CD4-positive, alpha-beta T cell treated with Interleukin-4 for 1 hour (primary cell): ENCODE measurements at places on chromosomes 7 and 10.

DNA sequence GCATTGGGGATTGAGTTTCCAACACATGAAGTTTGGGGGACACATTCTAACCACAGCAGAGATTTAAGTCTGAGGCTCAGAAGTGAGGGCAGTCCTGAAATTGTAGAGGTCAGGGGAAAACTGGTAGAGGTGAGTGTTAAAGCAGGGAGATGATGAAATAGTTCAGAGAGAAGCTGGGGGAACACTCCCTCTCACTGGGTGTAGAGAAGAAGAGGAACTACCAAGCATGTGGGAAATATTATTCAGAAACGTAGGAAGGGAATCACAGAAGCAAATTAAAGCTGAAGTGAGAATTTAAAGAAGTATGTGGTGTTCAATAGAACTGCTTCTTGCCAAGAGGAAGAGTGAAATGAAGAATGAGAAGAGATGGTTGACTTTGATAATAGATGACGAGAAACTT lies 121.5 kb upstream of the FAM3C start:
- no peak for DNase-seq

DNA sequence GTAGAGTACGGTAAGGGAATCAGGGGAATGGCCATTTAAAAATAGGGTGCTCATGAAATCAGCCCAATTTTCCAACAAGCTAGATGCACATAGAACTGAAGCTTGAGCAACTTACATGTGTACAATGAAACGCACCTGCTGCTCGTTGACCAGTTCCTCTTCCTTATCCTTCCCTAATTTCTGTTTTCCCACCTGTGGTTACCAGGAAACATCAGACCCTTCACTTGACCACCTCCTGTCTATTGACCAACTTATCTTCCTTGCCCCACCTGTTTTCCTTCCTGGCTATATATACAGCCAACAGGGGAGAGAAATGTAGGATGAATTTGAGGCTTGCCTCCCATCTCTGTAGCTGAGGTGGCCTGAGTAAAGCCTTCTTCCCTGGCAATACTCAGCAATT lies 37.8 kb upstream of the RAPGEF5 start:
- no peak for DNase-seq

DNA sequence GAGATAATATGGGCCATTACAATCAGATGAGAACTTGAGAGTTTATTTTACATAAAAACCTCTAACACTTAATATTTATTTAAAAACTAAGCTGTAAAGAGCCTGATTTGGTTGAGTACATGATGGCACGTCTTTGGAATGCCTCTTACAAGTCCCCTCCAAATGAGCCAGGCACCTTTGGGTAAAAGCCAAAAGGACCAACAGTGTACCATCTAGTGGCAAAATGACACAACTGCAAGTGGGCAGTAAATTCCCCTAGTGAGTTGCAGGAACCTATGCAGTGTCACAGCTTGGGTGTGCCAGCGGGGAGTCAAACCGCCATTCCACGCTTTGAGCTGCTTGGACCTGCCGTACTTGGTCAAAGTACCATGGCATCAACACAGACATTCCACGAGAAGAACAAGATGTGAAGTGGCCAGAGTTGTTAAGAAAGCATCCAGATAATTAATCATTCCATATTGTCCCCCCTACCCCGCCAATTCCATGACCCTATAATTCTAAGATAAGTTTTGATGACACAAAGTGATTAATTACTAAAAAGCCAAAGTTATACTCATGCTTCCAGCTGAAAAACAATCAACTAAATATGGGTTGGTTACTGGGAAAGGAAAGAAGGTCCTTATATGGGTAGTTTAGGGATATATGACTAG lies 115.2 kb downstream of the SORBS1 start:
- peak; percentile 36 for DNase-seq

DNA sequence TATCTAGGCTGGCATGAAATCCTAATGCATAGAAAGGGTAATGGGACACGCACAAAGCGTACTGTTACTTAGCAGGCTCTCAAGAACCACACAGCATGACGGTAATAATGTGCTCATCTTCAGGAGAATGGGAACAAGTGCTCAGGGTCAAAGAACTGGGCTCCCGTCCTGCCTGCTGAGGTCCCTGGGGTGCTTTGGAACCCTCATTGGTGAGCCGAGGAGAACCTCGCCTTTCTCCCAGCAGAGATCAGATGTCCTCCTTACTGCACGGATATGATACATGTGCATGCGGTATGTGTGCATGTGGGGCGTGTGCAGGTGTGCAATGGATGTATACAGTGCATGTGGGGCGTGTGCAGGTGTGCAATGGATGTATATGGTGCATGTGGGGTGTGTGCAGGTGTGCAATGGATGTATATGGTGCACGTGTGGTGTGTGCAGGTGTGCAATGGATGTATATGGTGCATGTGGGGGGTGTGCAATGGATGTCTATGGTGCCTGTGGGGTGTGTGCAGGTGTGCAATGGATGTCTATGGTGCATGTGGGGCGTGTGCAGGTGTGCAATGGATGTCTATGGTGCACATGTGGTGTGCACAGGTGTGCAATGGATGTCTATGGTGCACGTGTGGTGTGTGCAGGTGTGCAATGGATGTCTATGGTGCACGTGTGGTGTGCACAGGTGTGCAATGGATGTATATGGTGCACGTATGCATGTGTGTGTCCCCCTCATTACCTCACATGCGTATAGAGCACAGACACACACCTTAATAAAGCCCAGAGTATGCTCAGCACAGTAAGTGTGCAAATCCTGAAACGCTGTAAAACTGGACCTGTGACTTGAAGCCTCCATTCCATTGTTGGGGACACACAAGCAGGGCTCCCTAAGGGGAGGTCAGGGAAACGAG lies 336.3 kb downstream of the PTPRN2 start:
- DNase-seq = no peak

GRCh38 chr7:26081638-26082037 lies 70.4 kb upstream of the NFE2L3 start:
- no peak for DNase-seq

GRCh38 chr7:134766779-134767519 lies 12.5 kb upstream of the CALD1 start:
- DNase-seq = no peak

GRCh38 chr10:43942096-43942850 lies 293.6 kb upstream of the ZNF32 start:
- DNase-seq = no peak

- no peak for DNase-seq
Observed at GRCh38 chr10:121503587-121504051, 94.6 kb downstream of the FGFR2 start.

GRCh38 chr7:47482013-47482875 lies 99.7 kb downstream of the TNS3 start:
- peak; percentile 45 for DNase-seq

DNA sequence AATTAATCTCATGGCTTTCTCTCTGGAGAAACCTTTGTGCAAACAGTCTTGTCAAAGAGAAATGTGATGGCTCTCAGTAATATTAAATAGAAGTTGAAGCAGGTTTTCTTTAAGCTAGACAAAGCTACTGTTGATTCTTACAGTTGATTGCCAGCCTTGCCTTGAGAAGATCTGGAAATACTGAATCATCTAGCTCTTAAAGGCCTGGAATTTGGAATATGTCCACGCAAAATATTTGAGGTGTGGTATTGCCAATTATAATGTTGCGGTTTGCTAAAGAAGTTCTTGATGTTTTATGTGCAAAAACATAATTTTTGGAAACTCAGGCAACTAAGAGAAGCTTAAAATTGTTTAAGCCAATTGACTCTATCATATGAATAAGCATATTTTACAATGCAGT lies 371.9 kb downstream of the PHF14 start:
- no peak for DNase-seq

GRCh38 chr7:76064208-76064970 lies 16.5 kb downstream of the MDH2 start:
- DNase-seq = no peak

DNA sequence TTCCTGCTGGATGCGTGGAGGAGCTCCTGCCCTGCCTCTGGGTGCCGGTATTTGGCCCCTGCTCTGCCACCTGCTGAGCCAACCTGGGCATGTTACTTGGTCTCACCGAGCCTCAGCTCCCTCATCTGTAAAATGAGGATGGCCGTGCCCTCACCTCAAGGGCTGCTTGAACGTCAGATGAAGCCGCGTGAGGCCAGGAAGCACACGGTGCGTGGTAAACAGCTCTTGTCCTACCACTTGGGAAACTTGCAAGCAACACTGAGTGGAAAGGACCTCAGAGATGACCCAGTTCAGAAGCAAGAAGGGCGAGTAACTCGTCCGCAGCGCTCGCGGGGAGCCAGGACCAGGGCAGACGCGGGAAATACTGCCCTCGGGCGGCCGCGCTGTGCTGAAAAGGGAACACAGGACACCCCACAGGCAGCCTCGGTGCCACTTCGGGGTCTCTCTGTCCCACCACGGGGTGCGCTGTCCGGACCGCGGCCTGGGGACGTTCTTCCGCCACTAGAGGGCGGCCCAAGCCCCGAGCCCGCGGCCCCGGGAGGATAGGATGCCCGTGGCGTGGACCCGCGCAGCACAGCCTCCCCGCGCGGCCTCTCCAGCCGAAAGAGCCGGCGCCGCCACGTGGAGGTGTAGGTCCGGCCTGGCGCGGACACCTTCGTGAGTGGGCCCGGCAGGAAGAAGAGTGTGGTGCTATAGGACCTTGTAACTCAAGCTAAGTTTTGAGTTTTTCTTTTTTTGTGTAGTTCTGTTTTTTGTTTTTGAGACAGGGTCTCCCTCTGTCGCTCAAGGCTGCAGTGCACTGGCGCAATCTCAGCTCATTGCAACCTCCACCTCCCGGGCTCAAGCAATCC lies 94.1 kb downstream of the PRKAG2 start:
- DNase-seq = peak; percentile 83

- DNase-seq = no peak
Observed at GRCh38 chr7:12870219-12870618, 182.8 kb downstream of the ARL4A start.

DNA sequence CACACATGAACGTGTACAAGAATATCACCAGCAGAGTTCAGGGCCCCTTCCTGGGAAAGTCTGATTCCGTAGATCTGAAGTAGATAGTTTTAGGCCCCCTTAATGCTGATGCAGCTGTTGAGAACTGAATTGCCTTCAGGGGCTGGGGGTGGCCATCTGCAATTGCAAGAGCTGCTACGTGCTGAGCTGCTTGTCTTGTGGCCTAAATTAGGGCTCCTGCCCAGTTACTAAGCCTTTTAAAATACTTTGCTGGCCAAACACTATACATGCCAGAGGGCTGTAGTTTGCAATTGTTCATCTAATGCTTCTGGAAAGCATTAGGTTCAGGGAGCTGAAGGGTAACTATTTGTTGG lies 71.7 kb downstream of the TMEM178B start:
- DNase-seq = no peak

GRCh38 chr10:7090529-7090928 lies 320.3 kb downstream of the SFMBT2 start:
- no peak for DNase-seq

GRCh38 chr7:105655500-105656380 lies 74.4 kb upstream of the EFCAB10 start:
- no peak for DNase-seq

- no peak for DNase-seq
Observed at GRCh38 chr7:69020536-69020935, 577.7 kb upstream of the AUTS2 start.

DNA sequence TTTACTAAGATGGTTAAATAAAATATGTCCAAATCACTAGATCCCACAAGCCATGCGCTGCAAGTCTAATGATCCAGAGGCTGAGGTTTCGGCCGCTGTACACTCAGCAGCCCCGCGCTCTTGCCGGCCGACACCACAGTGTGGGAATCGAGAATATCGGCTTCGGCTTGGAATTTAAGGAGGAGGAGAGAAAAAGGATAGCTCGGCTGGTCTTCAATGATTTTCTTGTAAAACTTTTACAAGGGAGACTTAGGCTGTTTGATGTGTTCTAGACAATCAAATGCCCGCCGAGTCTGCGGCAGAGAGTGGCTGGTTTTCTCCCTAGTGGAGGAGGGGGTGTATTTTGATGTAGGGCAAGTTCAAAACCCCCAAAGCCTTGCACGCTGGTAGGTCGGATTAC lies 118.2 kb upstream of the TCF7L2 start:
- no peak for DNase-seq

DNA sequence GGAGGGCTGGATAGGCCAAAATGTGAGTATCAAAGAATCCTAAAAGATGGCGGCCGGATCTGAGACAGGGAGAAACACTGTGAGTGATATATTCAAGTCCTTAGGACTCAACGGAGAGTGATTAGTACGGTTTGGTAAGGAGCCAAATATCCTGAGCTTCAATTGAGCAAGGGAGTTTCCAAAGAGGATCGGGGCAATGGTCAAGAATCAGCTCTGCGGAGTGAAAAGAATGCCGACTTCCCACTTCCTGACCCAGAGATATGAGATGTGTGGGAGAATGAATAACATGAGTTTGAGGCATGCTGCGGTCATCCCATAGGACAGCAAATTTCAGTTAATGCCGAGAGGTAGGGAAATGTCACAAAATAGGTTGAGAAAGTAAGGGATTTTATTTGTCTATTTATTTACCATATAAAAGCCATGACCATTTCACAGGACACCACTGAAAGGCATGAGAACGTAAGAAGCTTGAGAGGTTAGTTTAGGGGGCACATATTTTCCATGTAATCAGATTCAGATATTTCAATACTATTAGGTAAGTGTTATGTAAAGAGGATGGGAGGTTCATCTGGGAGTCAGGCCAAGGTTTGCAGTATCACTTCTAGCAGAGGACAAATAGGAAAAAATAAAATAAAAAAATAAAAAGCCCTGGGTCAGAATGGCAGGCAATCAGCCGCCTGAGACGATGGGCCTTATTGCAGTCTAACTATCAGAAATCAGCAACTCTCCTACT lies 165.6 kb downstream of the HGF start:
- DNase-seq = no peak

- DNase-seq = no peak
Observed at GRCh38 chr10:99743841-99744240, 11.8 kb downstream of the CUTC start.

GRCh38 chr7:123528265-123528664 lies 6.1 kb downstream of the IQUB start:
- no peak for DNase-seq

- DNase-seq = no peak
Observed at GRCh38 chr10:123129618-123130271, 6.0 kb upstream of the HMX3 start.

GRCh38 chr7:36506820-36507219 lies 117.2 kb downstream of the ANLN start:
- DNase-seq = no peak

DNA sequence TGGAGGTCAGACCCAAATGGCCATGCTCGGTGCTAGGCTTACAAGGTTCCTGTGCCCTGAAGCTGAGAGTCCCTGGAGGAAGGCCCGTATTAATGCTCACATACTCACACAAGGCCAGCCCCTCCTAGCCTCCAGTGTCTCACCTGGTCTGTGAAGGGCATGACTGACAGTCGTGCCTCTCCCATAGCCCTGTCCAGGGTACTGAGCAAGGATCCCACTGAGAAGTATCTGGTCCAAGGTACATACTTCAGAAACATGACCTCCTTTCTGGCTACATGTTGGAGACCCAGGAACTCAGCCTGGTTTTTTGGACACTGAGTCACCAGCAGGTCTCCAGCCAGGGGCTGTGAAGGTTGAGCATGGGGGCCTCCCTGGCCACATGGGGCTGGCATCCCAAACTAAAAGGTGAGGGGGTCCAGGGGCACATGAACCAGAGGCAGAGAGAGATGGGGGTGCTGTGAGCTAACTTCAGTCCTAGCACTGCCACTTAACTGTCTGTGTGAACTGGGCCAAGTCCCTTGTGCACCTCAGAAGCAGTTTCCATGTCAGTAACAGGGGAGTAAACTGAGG lies 17.6 kb upstream of the RASGEF1A start:
- DNase-seq = no peak

GRCh38 chr10:34372509-34372908 lies 442.6 kb downstream of the PARD3 start:
- no peak for DNase-seq
